ENCODE measurements at places on chromosomes 1 and 21. TPM values are rescaled to one million over a fixed set of nuclear protein-coding genes. Genes with fewer than 3 reads are reported as not detected.

- DNase-seq, result no peak
- H3K36me3 ChIP-seq, result no peaks in the 10 kb centered on the region
- no peak overlapping the region for H3K4me3 ChIP-seq
- no peak overlapping the region for H3K27ac ChIP-seq
- H3K4me1 ChIP-seq, result peaks cover 21% of the 10 kb centered on the region
- H3K27me3 ChIP-seq, result no peaks in the 10 kb centered on the region
Observed at GRCh38 chr1:33312413-33312749, 8.5 kb downstream of the A3GALT2 start.

GRCh38 chr1:193264313-193265065 is 78.1 kb upstream of the B3GALT2 start:
- peak; percentile 48 for DNase-seq
- peaks cover 5% of the 10 kb centered on the region for H3K36me3 ChIP-seq

DNA sequence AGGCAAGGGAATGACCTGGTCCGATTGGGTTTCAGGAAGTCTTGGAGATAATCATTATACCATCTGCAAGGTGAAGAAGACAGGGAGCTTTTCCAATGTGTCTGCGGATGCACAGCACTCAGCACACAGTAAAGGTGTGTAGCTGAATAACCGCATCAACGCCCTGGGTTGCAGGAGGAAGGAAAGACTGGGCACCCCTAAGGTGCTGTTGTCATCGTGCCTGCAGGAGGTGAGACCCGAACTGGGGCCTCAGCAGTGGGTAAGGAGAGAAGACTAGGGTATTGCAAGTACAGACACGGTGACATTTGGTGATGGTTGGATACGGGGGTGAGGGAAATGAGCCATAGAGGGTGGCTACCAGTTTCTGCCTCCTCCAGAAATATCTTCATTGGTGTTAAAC is 1.1 kb upstream of the TRIM62 start:
- H3K4me3 ChIP-seq, result no peak overlapping the region
- H3K27me3 ChIP-seq, result no peaks in the 10 kb centered on the region
- H3K36me3 ChIP-seq, result 0 out of 2 replicates have a peak, but pooled peaks cover 5% of the 10 kb centered on the region
- H3K4me1 ChIP-seq, result peaks cover 18% of the 10 kb centered on the region

- H3K27me3 ChIP-seq, result no peaks in the 10 kb centered on the region
- no peaks in the 10 kb centered on the region for H3K4me1 ChIP-seq
- no peak overlapping the region for H3K4me3 ChIP-seq
- no peak overlapping the region for H3K27ac ChIP-seq
Observed at GRCh38 chr1:79499541-79499940, 493.0 kb upstream of the ADGRL4 start.

DNA sequence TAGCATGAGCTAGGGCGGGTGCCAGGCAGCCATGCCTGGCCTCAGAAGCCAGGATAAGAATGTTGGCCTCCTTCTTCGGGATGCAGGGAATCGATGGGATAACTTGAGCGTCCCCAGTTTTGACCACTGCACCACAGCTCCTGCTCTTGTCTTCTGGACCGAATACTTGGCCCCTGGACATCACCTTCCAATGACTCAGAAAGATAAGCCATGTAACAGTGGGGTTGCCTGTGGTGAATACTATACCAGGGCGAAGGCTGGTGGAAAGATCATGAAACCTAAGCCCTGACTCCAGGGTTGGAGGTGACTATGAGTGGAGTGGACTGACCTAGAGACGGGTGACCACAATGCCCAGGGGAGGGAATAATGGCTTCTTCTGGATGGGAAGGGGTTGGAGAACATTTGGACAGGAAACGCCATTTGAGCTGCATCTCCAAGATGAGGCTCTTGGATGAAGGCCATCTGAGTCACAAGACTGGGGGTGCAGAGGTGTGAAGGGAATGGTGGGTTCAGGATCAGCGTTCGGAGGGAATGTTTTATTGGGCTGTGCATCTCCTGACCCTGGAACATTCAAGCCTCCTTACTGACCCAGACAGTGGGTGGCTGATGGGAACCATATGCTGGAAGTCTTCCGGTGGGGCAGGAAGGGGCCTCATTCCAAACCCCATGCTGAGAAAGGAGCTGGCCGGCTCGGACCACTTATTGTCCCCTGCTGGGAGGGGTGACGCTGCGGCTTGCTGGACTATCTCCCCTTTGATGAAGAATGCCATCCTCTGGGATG is 18.5 kb upstream of the KCNE2 start:
- peak; percentile 56 for DNase-seq
- H3K4me1 ChIP-seq, result peaks cover 40% of the 10 kb centered on the region
- peak overlapping the region; percentile 56 for H3K27ac ChIP-seq
- no peaks in the 10 kb centered on the region for H3K36me3 ChIP-seq

GRCh38 chr1:114033961-114034360 is 54.7 kb downstream of the OLFML3 start:
- H3K4me1 ChIP-seq, result 0 out of 2 replicates have a peak, but pooled peaks cover 6% of the 10 kb centered on the region
- no peak overlapping the region for H3K4me3 ChIP-seq
- H3K27ac ChIP-seq, result no peak overlapping the region
- H3K36me3 ChIP-seq, result no peaks in the 10 kb centered on the region
- DNase-seq, result no peak

The ZFP69B gene
- total RNA-seq, result 2.3 TPM
